ENCODE measurements at places on chromosomes 2 and 18. TPM values are rescaled to one million over a fixed set of nuclear protein-coding genes. Genes with fewer than 3 reads are reported as not detected.

- H3K4me3 ChIP-seq: no peak overlapping the region
- H3K27ac ChIP-seq: peak overlapping the region; percentile 47
- H3K27me3 ChIP-seq: no peaks in the 10 kb centered on the region
- DNase-seq: no peak
These were observed 187.4 kb downstream of the ARL4C start for GRCh38 chr2:234309431-234309830.

DNA sequence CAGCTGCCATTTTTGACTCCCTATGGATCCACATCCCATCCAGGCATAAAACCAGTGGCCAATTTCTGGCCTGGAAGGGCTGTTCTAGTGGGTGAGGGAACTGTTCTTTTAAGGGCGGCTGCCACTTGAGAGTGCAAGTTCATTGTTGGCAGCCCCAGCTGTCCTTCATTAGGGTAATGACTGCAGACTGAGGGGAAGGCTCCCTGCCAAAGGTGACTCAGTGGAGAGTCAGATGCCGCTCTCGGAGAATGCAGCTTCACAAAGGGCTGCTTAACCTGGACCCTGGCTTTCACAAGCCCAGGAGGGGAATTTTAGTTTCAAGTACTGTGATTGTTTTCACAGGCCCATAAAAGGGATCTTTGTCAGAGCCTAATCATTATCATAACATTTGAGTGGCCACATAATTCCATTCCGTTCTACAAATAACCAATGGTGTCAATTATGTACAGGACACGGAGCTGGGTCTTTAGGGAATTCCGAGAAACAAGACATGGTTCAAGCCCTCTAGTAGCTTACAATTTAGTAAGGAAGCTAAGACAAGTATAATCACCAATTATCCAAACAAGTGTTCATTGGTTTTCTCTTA is 235.7 kb downstream of the CDCA7 start:
- no peak for DNase-seq
- H3K36me3 ChIP-seq: no peaks in the 10 kb centered on the region
- H3K4me1 ChIP-seq: no peaks in the 10 kb centered on the region
- no peaks in the 10 kb centered on the region for H3K27me3 ChIP-seq
- H3K27ac ChIP-seq: no peak overlapping the region
- H3K4me3 ChIP-seq: no peak overlapping the region

- H3K36me3 ChIP-seq: peaks cover 3% of the 10 kb centered on the region
- H3K27ac ChIP-seq: no peak overlapping the region
These were observed 222.9 kb downstream of the STK39 start for GRCh38 chr2:168024459-168024858.

CERS6 gene
- 7.3 TPM for total RNA-seq

B4GALT6 gene
- 0.55 TPM for total RNA-seq

CCDC121 gene
- 4.2 TPM for total RNA-seq

HOXD11 gene
- not detected for total RNA-seq
